ENCODE measurements at places on chromosomes 3 and 15.

DNA sequence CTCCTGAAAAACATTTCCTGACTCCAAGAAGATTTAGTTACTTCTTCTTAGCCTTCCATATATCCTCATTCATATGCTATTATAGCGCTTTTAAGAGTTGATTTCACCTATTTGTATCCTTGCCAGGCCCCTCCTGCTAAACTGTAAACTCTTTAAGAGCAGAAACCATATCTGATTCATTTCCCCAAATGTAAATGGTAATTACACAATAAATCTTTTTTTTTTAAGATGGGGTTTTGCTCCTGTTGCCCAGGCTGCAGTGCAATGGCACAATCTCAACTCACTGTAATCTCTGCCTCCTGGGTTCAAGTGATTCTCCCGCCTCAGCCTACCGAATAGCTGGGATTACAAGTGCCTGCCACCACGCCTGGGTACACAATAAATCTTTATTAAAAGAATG, 4.5 kb downstream of the DLEC1 start:
- peak; percentile 7 for DNase-seq

GRCh38 chr15:96053031-96053780, 277.3 kb upstream of the NR2F2 start:
- DNase-seq, result no peak

DNA sequence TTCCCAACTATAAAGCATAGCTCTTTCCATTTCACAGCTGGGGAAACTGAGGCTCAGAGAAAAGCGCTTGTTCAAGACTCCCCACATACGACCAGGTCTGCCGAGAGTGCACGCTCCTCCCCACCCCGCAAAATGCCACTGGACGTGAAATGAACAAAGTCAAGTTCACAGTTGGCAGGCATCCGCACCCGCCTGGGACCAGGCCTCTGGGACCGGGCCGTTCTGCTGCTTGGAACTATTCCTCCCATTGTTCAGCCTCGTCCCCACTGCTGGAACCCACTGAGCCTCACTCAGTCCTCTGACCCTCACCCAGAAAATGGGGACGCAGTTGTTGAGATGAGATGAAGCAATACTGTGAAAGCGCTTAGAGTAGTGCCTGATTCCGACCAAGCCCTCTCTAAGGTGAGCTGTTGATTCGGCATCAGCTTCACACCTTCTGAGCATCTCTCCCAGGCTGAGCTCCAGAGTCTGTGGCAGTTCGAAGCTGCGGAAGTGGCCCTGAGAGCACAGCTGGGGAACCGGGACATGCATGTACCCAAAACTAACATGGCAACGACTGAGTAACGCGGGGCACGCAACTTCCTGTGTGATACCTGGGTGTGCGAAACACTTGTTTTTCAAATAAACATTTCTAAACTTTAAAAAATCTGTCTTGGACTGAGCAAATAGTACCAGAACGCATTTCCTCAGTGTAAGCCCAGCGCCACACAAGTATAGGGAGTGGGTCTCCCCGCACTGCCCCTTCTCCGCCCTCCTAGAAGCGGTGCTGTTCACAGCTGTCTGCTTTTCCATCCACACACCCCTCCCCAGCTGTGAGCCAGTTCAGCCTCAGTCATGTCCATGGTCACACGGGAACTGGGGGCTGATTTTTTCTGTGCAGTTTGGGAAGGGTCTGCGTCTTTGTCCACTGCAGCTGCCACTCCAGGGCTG, 93.4 kb downstream of the CHSY1 start:
- DNase-seq, result no peak

DNA sequence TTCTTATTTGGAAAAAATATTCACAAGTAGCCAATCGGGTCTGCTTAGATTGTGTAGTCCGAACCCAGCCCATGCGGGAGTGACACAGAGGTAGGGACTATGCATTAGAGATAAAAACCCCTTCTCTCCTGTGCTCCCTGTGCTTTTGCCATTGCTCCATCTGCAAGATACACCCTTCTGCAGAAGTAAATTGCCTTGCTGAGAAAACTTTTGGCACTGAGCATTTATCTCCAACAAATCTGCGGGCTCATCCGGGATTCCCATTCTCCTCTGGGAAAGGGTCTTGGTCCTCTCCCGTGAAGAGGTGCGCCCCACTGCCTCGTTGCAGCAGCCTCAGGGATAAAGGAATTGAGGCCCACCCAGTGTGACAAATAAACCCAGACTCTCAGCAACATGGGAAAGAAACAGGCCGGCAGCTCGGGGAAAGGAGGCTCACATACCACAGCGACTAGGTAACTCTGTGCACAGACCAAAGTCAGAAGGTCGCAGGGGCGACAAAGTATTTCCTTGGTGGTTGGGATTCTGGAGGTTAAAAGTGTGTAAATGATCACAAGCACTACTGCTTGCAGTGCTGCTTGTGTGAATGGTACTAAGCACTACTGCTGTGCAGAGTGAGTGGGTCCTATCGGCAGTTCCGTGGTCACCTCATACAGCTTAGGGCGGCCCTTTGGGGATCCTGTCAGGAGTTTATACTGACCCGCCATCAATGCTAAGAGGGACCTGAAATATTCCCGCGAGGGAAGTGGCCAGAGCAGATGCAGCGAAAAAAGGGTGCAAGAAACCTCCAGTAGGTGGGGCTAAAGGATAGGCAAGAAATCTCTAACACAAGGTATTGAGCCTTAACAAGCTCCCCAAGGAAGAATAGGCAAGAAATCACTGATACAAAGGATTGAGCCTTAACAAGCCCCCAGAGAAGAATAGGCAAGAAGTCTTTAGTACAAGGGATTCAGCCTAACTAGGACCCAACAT, 54.3 kb downstream of the GSK3B start:
- no peak for DNase-seq

- no peak for DNase-seq
Measured at GRCh38 chr3:69129531-69129930, 7.1 kb upstream of the LMOD3 start.

- no peak for DNase-seq
Measured at GRCh38 chr3:153673853-153674252, 447.3 kb upstream of the ARHGEF26 start.

GRCh38 chr15:38453971-38454695, at the start of gene FAM98B:
Gene FAM98B, plus strand, starts transcription at chr15:38454127. Its CDS starts 35 bp downstream, at chr15:38454162.
- peak; percentile 92 for DNase-seq

DNA sequence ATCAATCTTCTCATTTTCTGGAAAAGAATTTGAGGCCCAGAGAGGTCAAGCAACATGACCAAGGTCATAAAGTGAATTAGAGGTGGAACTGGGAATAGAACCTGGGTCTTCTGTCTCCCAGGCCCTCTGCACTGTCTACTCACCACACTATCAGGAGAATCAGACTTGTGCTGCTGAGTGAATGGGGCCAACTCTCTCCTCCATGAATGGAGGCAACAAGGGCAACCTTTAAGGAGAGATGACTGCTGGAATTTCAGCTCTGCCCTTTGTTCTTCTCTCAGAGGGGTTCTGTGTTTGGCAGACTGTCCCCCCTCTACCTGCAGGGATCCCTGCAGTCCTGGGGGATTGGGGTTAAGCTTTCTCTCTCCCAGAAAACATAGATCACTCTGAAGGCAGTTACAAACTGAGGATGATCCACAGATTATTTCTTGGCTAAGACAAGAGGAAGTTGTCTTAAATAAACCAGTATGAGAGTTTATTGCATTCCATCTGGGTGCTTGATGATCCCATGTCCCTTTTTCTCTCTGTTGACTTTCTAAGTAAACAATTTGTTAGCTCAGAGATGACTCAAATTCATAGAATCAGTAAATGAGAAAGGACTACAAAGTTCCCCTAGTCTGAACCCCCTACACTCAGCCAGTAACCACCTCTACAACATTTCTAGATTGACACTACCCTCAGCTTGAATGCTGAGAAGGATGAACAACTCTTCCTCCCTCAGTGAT, 99.0 kb upstream of the LIPC start:
- DNase-seq, result peak; percentile 62

DNA sequence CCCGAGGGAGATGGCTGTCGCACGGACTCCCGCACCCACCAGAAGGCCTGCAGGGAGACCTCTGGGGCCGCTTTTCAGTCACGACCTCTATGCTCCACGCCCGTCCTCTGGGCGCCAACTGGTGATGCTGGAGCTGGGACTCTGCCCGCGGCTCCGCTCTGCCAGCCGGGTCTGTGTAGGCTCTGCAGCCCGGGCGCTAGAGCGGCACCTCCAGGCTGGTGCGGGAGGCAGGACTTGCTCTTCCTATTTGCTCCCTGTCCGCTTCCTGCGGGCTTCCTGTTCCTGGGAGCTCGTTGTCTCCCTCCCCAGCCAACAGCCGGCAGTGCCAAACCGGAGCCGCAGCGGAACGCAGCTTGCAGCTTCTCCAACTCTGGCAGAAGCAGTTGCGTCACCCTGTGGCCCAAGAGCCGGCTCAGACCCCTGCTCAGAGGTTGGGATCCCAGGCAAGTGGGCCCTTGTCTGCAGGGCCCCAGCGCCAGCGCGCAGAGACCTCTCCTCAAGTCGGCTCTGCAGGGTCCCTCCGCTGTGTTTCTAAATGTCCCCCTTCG, 285.9 kb downstream of the XXYLT1 start:
- DNase-seq, result peak; percentile 67

DNA sequence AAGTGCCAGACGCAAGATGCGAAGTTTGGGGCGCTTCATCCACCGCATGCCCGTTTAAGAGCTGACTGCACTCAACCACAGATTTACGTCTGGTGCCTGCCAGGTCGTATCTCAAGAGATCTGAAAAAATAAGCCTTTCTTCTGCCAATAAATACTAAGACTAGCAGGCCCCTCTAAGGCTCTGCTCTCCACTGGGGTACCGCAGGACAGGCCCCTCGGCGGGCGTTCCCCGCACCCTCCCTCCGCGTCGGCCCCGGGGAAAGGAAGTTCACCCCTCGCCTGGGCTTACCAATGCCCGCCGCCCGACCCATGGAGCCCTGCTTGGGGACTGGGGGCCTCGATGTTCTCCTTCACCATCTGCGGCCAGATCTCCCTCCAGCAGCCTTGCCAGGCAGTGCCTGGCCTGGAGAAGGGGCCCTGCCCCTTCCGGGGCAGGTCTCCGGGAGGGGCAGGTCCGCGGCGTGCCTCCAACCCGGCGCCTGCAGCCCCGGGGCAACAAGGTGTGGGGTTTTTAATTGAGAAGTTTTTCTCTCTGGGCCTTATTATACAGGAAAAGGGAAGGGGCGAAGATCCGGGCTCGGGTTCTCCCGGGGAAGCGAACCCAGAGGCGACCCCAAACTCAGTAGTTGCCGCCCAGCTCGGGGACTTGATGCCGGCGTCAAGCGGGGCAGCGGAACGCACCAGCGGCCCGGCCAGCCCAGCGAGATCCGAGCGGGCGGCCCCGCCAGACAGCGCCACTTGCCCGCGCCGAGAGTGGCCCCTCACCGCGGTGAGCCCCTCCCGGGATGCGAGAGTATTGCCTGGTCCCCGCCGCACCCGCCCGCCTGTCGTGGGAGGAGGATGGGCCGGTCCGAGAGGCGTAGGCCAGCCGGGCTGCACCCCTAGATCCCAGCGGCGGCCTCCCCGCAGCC, 735 bp downstream of the GOLGA8B start:
- peak; percentile 5 for DNase-seq

DNA sequence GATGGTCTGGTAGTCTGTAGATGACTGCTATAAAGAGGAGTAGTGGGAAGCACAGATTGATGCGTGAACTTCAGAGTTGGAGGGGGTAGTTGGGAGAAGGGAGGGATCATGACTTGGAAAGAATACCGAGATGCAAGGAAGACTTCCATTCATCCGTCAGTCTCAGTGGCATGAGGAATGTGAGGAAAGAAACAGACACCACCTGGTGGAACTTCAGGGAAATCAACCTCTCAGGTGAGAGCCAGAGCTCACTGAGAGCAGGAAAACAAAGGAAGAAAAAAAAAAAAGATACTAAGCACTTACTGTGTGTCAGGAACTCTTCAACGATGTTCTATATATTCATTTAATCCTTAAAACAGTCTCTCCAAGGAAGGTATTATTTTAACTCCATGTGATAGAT, 172.4 kb downstream of the OXSM start:
- DNase-seq, result no peak

DNA sequence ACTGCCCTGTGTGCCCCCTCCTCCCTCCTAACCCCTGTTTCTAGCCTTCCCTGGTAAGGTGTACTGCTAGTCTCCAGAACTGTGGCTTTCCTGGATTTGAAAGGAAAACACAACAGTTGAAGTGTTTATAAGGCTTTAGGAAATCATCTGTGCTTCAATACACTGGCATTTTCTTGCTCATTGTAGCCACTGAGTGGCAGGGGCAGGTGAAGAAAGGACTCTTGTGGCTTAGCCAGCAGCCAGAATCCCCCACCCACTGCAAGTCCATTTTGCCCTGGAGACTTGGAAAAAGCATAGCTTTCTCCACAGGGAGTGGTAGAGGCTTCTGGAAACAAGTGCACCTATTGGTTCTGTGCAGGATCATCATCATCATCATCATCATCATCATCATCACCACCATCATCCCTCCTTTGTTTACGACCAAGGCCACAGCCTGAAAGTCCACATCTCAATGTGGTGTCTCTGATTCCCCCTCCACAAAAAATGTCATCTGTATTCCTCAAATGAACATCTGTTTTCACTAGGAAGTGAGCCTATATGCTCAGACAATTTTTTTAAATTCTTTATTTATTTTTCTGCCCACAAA, 33.4 kb downstream of the AQP9 start:
- DNase-seq, result no peak

- no peak for DNase-seq
Measured at GRCh38 chr3:153103406-153103945, 58.5 kb upstream of the RAP2B start.

DNA sequence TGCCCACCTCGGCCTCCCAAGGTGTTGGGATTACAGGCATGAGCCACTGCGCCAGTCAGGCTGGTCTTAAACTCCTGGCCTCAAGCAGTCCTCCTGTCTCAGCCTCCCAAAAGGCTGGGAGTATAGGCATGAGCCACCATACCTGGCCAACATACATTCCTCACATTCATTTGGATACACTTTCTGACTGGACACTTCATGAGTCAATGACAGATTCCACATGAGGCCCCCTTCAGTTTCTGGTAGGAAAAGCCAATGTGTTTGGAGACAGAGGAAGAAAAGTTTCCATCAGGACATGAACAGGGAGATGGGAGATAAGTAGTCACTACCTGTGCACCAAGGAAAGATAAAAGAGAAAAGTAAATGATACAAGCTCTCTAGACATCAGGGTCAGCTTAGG, 49.4 kb upstream of the GSK3B start:
- no peak for DNase-seq

GRCh38 chr15:77371850-77372563, 47.9 kb downstream of the PEAK1 start:
- no peak for DNase-seq

GRCh38 chr3:173799060-173799816, 401.7 kb downstream of the NLGN1 start:
- no peak for DNase-seq

DNA sequence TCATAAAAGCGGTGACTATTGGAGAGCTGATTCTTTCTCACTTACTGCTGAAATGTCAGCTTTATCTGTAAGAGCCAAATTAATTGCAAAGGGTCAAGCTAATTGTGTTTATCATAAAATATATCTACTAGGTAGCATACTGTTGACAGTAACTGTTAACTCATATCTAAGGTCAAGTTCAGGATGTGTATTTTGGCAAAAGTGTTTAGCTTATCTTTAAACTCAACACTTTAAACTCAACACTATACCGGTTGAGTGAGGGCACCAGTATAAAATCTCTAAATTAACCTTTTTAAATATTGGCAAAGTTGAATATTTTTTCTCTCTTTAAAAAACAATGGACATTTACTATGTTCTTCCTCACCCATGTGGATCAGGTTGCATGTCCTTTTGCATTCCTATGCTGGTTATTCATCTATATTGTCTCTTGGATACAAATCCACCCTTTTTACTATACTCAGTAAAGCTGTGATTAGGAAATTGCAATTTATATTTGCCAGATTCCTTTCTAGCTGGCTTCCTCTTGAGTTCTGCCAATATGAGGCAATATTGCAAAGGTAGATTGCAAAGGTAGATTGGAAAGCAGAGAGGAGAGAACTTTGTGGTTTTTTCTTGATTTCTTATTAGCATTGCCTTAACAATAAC, 344.6 kb upstream of the DCBLD2 start:
- no peak for DNase-seq

GRCh38 chr3:31465999-31466398, 66.7 kb upstream of the STT3B start:
- DNase-seq, result no peak

All from inflammatory macrophage (primary cell).